ENCODE measurements at places on chromosomes 16 and 17. TPM values are rescaled to one million over a fixed set of nuclear protein-coding genes. Genes with fewer than 3 reads are reported as not detected.

DNA sequence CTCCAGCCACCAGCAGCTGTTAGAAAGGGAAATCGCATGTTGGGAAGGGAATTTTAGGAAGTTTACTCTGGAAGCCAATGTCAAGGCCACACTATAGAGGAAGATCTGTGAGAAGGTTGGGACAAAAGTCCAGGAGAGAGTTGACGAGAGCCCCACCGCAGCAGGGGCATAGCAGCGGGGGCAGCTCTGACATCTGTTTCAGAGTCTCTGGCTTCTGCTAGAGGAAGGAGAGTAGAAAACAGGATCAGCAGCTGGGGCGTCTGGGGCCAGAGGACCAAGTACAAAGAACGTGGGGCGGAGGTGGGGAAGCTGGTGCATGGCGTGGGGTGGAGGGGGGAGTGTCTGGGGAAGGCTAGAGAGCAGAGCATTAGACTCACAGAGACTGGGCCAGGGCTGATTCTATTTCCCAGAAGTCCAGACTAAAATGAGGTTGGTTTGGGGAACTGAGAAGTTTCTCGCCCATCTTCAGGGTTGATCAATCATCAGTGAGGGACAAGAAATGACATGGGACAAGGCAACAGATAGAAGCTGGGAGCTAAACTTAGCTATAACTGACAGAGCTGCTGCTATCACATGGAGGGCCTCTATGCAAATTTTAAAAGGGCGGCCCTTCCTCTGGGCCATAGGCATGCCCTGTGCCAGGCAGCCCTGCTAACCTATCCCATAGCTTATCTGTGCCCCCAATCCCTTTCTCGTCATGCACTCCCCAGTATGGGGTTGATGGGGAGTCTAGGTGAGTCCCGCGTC lies 1.2 kb downstream of the RABEP2 start:
- no peak for DNase-seq

- no peak for DNase-seq
Measured at GRCh38 chr16:22721511-22722100, 92.4 kb upstream of the HS3ST2 start.

- no peak for DNase-seq
Measured at GRCh38 chr17:47692895-47693730, 848 bp upstream of the TBKBP1 start.

DNA sequence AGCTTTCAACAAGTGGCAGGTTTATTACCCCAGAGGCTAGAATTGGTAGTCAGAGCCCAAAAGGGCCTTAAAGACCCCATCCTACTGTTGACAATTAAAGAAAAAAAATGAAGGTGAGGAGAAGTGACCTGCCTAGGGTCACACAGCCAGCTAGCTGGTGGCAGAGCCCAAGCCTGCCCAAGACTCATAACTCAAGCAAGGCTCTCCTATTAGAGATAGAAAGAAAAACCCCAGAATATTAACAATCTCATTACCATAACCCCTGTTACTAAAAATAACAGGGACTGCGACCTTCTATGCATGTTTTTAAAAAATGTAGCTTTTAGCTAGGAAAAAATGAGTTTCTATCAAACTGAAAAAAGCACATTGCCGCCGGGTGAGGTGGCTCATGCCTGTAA lies 14.0 kb downstream of the HSPB9 start:
- no peak for DNase-seq

ASPSCR1 gene
- polyA plus RNA-seq, result 64.3 TPM

- no peak for DNase-seq
Measured at GRCh38 chr16:29983420-29984136, 9.9 kb downstream of the TAOK2 start.

TMC8 gene
- 6.6 TPM for polyA plus RNA-seq

HOXB9 gene
- polyA plus RNA-seq, result 0.10 TPM

DNA sequence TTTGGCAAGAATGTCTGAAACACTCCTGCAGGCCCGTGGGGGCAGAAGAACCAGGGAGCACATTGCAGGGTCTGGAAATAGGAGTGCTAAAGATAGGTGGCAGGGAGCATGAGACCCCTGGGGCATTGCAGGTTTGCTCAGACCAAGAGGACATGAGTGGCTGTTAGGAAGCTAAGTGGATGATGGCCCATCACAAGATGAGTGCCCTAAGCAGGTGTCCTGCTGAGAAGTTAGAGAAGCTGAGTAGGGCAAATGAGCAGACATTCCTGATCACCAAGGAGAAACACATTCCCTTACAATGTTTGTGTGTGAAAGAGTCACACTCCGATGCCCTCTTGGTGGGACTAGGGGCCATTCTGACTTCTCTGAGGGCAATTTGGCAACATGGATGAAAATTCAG lies 9.9 kb downstream of the MLYCD start:
- no peak for DNase-seq

- DNase-seq, result no peak
Measured at GRCh38 chr16:85525420-85526184, 87.5 kb upstream of the GSE1 start.

STX1B gene
- 0.56 TPM for polyA plus RNA-seq

DNA sequence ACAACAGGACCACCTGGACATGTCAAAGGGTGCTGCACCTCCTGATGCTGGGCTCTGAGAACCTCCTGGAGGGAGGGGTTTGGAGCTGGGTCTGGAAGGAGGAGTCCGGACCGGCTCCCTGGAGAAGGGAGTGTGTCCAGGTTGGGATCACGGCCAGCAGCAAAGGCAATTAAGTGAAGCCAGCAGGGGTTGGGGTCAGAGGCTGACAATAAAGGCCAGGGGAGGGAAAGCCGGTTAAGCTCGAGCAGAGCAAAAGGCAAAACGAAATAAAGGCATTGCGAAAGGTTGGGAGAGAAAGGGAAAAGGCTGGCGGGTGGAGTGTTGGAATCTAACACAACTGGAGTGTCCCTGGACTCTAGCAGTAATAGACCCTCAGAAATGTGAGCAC lies 992 bp upstream of the CACNG4 start:
- no peak for DNase-seq

PLA2G10 gene
- polyA plus RNA-seq, result 0.60 TPM

- peak; percentile 38 for DNase-seq
Measured at GRCh38 chr17:80222376-80223141, 2.3 kb downstream of the SLC26A11 start.

CA7 gene
- polyA plus RNA-seq, result not detected

- no peak for DNase-seq
Measured at GRCh38 chr16:84715854-84716253, 16.1 kb downstream of the USP10 start.

ZNF423 gene
- 30.5 TPM for polyA plus RNA-seq

MGAT5B gene
- polyA plus RNA-seq, result 1.2 TPM

MYH8 gene
- polyA plus RNA-seq, result not detected

MAPT gene
- polyA plus RNA-seq, result 5.3 TPM

GRCh38 chr17:74852237-74853047 lies 7.2 kb downstream of the GRIN2C start:
- DNase-seq, result peak; percentile 51

DNA sequence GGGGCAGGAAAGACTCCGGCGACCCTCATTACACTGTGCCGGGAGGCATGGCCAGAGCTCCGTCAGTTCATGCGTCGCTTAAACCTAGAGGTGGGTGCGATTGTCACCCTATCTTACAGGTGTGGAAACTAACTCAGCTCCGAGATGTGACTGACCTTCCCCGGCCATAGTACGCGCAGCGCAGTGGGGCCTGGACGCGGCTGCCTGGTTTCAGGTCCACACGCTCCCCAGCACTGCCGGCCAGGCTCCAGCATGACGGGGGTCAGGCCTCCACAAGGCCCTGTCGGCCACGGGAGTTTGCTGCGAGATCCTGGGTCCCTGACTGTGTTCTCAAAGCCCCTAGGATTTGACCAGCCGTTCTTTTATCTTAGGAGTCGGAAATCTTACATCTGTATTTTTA lies 34.4 kb downstream of the JPH3 start:
- no peak for DNase-seq

- no peak for DNase-seq
Measured at GRCh38 chr16:3696425-3697218, 20.7 kb downstream of the TRAP1 start.

NPIPB8 gene
- polyA plus RNA-seq, result 1.1 TPM

DNA sequence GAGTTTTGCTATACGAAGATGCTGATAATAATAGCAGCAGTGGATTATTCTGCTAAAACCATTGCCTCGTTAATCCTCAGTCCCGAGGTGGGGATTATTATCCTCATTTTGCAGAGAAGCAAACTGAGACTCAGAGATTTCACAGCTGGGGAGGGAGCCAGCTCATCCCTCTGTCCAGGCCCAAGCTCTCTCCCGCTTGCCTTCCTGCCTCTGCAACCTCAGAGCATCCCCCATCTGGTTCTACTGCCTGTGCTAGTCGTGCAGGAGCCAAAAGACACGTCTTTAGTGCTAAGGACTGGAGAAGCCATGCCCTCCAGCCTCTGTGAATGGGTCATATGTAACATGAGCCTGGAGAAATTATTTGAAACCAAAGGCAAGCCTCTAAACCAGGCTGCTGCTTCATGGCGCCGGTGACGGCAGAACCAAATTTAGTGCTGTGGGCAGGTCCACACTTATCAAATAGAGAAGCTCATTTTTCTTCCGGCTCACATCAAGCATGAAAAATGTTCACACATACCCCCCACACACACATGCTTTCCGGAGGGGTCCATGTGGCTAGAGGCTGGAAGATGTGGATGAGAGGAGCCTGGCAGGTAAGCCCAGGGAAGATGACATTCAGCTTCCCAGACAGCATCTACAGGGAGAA lies 13.5 kb downstream of the MAPT start:
- DNase-seq, result no peak

MYH1 gene
- not detected for polyA plus RNA-seq

DNA sequence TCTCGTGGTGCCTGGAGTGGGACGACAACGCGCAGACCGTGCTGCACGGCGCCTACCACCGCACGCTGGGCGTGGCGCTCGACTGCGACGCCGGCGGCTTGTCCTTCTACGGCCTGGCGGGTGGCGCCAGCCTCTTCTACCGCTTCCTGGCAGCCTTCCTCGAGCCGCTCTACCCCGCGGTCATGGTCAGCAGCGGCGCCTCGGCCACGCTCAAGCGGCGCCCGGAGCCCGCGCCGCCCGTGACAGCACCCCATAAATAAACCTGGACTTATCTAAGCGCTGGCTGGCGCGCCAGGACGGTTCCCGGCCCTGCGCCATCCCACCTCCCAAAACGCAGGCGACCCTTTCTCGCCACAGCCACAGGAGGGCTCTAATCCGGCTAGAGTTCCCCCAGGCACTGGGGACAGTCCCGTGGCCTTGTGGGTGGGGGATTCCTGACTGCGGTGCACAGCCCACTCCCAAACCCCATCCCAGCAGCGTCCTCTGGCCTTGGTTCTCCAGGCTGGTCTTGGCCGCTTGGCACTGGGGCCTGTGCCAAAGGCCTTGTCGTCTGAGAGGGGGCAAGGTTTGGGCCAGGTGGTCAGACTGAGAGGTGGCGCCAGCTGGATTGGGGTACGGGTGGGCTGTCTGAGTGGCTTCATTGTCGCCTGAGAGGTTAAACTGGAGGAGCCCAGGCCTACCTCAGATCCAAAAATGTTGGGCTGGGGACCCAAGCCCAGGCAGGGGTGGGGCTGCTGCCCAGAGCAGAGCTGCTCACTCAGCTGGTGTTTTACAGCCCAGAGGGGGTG lies 10.1 kb upstream of the SLC16A5 start:
- DNase-seq, result peak; percentile 78

- DNase-seq, result no peak
Measured at GRCh38 chr16:46898006-46898405, 13.8 kb downstream of the GPT2 start.

DNA sequence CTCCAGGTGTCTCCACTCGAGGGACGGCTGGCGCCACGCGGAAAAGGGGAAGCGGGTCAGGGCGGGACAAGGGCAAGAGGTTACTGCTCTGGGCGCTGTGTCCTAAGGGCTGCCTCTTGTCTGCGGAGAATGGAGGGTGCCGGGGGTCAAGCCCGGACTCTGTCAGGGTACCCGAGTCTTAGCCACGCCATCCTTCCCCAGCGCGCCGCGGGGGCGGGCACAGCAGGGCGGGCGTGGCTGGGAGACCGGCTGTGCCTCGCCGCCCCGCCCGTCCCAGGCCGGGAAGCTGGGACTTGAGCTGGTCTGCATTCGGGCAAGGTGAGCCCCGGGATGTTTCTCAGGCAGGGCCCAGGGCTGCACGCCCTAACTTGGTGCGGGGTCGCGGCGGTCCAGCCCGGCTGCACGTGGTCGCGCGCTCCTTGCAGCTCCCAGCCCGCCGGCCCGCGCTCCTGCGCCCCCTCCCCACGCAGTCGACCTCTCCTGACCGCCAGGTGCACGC lies 6.2 kb upstream of the ACTG1 start:
- peak; percentile 69 for DNase-seq

DNA sequence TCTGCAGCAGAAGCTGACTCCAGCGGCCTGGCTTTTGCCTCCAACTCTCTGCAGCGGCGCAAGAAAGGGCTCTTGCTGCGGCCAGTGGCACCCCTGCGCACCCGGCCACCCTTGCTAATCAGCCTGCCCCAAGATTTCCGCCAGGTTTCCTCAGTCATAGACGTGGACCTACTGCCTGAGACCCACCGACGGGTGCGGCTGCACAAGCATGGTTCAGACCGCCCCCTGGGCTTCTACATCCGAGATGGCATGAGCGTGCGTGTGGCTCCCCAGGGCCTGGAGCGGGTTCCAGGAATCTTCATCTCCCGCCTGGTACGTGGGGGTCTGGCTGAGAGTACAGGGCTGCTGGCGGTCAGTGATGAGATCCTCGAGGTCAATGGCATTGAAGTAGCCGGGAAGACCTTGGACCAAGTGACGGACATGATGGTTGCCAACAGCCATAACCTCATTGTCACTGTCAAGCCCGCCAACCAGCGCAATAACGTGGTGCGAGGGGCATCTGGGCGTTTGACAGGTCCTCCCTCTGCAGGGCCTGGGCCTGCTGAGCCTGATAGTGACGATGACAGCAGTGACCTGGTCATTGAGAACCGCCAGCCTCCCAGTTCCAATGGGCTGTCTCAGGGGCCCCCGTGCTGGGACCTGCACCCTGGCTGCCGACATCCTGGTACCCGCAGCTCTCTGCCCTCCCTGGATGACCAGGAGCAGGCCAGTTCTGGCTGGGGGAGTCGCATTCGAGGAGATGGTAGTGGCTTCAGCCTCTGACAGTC lies 1.3 kb downstream of the PARD6A start:
- no peak for DNase-seq

- peak; percentile 79 for DNase-seq
Measured at GRCh38 chr17:82400830-82401229, 17.3 kb upstream of the HEXD start.

DNA sequence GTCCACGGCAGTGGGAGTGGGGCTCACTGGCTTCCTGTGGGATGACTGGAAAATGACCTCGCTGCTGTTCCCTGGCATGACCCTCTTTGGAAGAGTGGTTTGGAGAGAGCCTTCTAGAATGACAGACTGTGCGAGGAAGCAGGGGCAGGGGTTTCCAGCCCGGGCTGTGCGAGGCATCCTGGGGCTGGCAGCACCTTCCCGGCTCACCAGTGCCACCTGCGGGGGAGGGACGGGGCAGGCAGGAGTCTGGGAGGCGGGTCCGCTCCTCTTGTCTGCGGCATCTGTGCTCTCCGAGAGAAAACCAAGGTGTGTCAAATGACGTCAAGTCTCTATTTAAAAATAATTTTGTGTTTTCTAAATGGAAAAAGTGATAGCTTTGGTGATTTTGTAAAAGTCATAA lies 7.8 kb upstream of the RNF213 start:
- DNase-seq, result peak; percentile 95

- no peak for DNase-seq
Measured at GRCh38 chr16:82832821-82833220, 206.1 kb downstream of the CDH13 start.

SLC38A8 gene
- not detected for polyA plus RNA-seq

PRSS33 gene
- polyA plus RNA-seq, result 0.45 TPM

ENPP7 gene
- polyA plus RNA-seq, result not detected

CDH16 gene
- 50.8 TPM for polyA plus RNA-seq

GRCh38 chr17:33925649-33926048 lies 329.4 kb upstream of the CCL2 start:
- DNase-seq, result no peak

HAS3 gene
- 160 TPM for polyA plus RNA-seq
